AML-193 (cell line): ENCODE measurements at places on chromosomes 12 and 14.

DNA sequence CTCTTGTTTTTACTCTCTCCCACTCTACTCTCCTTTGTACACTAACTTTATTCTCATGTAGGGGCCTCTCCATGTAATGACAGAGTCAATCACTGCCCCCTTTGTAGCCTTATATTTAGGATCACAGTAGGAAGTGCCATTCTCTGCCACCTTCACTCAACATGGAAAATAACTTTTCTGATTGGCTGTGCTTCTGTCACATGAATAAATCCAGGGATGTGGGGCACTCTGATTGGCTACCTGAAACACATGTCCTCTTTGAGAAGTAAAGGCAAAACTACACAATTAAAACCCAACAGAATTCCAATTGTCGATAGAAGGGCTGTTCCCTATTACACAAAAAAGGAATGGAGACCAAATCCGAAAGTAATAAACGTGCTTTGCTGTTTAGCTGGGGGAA is at the start of gene RNASE9:
RNASE9 (minus strand) TSS at position 87 of the 400 bp plus-strand sequence.
- DNase-seq: no peak

DNA sequence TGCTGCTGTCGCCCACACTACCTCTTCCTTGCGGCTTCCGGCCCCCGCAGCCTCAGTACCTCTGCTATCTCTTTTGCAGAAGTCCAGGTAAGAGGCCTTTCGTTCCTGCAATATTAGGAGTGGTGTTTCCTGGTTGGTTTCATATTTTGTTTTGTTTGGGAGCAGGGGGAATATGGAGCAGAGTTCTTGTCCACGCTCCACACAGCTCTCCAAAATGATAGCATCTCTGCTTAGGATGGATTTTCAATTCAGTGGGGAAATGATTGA is 768 bp downstream of the OXA1L start:
- no peak for DNase-seq

DNA sequence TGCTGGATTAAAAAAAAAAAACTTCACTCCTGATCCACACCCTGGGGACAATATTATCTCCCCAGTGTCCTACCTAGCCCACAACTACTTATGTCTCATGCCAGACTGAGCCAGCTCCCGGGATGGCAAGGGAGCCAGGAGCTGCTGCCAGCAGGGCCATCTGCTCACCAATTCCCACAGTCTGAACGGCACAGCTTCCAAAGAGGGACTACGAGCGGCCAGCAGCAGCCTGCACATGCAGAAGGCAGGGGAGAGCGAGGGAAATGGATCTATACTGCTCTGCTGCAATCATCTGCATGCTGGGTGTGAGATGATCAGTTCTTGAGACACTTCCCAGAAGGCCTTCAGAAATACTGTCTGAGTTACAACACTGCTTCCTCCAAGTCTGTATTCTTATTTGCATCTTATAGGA is 11.1 kb downstream of the SSH1 start:
- peak; percentile 30 for DNase-seq

- DNase-seq: no peak
Measured at GRCh38 chr14:64293976-64294671, at the start of gene ESR2. Gene ESR2 (minus strand): TSS chr14:64294371. CDS start chr14:64282985, 11,386 bp downstream.

GRCh38 chr14:44300916-44301315 is 206.2 kb downstream of the FSCB start:
- no peak for DNase-seq

DNA sequence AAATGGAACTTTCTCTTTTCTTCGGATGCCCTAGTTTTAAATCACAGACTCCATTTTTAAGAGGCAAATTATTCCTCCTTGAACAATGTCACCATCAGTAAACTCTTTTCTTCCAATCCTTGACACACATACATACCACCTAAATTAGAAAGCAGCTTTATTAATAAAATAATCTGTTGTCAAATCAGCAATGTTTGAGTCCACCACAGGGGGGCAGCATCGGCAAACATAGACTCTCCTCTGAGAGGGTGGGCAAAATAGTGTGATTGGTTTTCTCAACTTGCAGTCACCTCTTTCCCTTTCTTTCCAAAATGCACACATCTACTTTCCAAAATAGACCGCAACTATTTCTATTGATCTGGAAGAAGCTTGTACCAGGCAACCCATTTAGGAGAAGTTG is 438.4 kb upstream of the OR4E1 start:
- DNase-seq: peak; percentile 3

DNA sequence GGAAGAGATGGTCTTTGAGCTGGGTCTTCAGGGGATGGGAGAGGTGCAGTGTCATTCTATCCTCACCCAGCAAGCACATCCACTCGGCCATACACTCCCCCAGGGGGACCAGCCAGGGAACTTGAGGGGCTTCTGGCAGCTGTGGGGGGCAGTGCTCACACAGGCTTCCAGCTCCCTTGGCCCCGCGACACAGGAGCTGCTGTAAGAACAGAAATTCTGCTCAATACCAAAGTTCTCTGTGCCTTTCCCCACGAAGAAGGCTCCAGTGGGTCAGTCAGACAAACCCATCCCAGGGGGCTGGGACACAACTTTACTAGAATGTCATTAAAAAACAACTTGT is 289.1 kb upstream of the RTL1 start:
- no peak for DNase-seq

GRCh38 chr14:77407158-77407557 is 16.2 kb downstream of the NOXRED1 start:
- peak; percentile 86 for DNase-seq

- no peak for DNase-seq
Measured at GRCh38 chr12:48917857-48918537, 7.3 kb downstream of the FKBP11 start.

DNA sequence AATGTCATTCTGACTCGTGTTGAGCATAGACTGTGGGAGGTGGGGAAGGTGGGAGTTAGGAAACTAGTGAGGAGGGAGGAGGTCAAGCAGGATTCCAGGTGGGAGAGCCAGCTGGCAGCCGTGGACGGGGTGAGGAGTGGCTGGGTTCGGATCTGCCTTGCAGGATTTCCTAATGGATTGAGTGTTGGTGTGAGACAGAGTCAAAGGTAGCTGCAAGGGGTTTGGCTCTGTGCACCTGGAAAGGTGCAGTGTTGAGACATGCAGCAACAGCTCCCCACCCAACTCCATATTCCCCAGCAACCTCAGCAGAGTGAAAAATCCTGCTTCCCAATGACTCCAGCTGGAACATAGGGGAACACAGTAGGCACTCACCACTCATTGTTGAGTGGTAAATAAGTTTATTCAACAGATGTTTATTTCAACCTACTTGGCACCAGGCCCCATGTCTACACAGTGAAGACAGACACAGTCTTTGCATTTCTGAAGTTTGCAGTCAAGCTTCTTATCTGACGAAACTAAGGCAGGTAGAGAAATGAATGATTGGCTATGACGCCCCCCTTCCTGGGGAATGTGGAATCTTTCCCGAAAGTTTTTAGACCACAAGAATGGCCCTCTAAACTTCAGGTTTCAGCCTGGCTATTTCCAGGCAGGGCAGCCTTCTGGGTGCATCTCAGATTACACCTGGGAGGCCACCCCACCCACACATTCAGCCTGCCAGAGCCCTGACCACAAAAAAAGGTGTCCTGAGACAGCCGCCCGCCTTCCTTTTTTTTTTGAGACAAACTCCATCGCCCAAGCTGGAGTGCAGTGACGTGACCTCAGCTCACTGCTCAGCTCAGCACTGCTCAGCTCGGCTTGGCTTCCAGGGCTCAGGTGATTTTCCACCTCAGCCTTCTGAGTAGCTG is 37.9 kb upstream of the PLEKHG6 start:
- no peak for DNase-seq

GRCh38 chr12:24378548-24379407 is 429.3 kb upstream of the SOX5 start:
- no peak for DNase-seq
